ENCODE measurements at places on chromosomes 4 and X. TPM values are rescaled to one million over a fixed set of nuclear protein-coding genes. Genes with fewer than 3 reads are reported as not detected.

Gene DUX4
- total RNA-seq = not detected

Gene RADX
- 10.6 TPM for total RNA-seq

Gene MAGEE2
- not detected for total RNA-seq

Gene PLK4
- total RNA-seq = 44.7 TPM

DNA sequence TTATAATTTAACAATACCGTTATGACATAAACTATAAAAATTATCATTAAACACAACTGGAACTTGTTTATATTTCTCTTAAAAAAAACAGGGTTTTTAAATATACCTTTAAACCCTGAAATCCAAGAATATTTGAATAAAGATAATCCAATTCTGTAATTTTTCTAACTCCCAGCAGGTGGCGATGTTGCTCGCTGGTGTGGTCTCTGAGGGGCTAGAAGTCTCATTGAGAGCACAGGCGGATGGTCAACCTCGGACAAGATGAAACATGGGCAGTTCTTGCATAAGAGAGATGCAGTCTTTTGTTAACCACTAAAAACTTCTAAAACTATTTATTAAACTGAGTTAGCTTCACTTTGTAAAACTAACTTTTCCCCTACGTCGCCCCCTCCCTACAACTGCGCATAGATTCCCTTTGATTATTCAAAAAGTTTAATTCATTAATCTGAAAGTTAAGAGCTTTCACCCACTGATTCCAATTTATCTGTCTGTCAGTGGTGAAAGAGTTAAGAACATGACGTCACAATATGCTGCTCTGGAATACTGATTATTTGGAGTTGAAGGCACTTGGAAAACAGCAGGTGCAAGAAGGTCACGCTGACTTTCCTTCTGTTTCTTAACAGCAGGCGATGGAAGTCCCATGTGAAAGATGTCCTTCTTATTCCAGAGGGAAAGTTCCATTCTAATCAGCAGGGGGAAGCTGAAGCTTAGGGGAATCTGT, 29.5 kb downstream of the DMP1 start:
- DNase-seq = peak; percentile 34

- DNase-seq = no peak
These were observed 193.9 kb downstream of the ANK2 start for GRCh38 chr4:113243312-113243711.

DNA sequence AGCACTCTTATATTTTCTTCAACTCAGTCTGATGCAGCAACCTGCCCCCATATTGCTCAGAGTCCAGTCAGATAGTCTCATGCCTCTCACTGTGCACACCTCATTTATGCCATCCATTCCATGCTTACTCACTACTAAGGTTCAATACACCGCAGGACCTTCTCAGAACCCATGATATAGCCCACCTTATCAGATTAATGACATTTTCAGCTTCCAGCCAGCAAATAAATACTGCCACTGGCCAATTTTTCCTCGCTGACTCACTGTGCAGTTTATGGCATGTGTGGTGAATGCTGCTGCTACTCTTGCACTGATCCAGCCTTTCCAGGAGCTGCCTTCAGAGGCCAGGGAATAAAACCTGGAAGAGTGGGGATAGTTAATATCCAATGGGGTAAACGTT, 380.6 kb upstream of the SPOCK3 start:
- no peak for DNase-seq

GRCh38 chr4:2991243-2991642, 27.9 kb downstream of the GRK4 start:
- no peak for DNase-seq

DNA sequence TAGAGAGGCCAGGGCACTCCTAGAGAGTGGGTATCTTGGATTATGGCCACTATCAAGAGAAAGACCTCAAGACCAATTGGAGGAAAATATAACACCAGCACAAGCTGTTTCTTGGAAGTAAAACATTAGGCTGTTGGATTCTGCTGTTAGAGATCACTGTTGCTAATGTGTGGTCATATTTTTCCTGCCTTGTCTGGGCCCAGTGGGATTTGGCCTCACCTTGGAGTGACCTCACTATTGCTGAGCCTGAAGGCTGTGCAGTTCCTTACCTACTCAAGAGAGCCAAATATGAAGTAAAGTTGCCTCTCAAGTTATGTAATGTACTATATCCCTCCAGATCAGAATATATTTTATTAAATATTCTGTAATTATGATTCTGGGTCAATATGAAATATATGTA, 355.4 kb upstream of the CTSO start:
- no peak for DNase-seq

DNA sequence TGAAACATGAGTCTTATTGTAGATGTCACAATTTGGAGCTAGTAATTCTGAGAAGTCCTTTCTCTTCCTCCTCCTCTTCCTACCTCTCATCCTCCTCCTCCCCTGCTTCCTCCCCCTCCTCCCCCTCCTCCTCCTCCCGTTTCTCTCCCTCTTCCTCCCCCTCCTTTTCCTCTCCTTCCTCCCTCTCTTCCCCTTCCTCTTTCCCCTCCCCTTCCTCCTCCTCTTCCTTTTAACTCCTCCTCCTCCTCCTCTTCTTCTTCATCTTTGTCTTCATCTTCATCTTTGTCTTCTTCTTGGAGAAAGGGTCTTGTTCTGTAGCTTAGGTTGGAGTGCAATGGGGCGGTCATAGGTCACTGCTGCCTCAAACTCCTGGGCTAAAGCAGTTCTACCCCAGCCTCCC, 161.8 kb downstream of the PCDH7 start:
- DNase-seq = no peak
